Left ventricle myocardium superior (tissue), 1 donor: ENCODE measurements at places on chromosomes 2 and 18. TPM values are rescaled to one million over a fixed set of nuclear protein-coding genes. Genes with fewer than 3 reads are reported as not detected.
A peak's percentile ranks its signal among the peaks of the same experiment; 100 is the strongest.

GRCh38 chr2:229636571-229636970, 77.8 kb downstream of the DNER start:
- no peak for DNase-seq

GRCh38 chr2:153971250-153971649, 99.5 kb downstream of the GALNT13 start:
- DNase-seq: no peak

- peak; percentile 75 for DNase-seq
Measured at GRCh38 chr2:191245869-191246531, 796 bp downstream of the MYO1B start.

DNA sequence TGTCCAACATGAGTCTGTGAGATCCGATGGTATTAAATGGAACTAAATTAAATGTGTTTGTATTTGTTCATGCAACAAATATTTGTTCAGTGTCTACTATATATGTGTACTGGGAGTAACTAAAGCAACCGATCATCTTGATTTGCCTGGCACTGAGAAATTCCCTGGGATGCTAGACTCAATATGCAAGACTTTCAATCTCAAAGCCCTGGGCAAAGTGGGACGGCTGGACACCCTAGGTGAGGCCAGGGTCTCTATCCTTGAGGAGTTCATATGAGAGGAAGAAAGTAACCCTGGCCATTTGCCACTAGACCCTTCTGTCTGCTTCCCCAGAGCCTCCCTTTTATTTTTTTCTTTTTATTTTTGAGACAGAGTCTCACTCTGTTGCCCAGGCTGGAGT, 44.0 kb upstream of the HPCAL1 start:
- DNase-seq: no peak

DNA sequence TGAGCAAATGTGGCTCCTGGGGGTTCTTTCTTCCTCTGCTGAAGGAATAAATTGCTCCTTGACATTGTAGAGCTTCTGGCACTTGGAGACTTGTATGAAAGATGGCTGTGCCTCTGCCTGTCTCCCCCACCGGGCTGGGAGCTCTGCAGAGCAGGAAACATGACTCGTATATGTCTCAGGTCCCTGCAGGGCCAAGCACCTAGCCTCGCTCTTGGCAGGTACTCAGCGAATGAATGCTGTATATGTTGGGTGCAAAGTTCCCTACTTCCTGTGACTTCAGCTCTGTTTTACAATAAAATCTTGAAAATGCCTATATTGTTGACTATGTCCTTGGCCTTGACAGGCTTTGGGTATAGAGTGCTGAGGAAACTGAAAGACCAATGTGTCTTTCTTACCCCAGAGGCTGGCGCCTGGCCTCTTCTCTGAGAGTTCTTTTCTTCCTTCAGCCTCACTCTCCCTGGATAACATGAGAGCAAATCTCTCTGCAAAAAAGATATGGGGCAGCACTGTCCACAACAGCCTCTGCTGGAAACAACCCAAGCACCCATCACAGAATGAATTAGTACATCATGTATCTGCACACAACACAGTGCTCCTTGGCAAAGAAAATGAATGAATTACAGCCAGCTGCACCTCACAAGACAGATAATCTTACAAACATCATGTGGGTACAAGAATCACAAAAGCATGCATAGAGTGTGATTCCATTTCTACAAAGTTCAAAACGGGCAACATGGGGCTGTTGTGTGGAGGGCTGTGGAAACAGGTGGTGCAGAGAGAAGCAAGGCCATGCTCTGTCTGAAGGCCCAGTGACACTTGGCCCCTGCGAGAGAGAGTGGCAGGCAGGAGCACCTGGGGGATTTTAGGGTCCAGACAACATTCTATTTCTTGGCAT, 6.6 kb downstream of the IL1RN start:
- DNase-seq: no peak

DNA sequence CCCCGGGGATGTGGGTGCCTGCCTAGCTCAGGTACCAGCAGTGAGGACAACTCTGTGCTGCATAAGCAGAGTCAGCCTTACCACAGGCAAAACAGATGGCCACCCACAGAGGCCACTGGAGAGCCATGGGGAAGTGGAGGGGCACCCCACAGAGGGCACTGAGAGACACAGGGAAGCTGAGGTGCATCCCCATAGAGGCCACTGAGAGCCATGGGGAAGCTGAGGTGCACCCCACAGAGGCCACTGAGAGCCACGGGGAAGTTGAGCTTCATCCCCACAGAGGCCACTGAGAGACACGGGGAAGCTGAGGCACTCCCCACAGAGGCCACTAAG, 134.1 kb upstream of the EPAS1 start:
- DNase-seq: no peak

DNA sequence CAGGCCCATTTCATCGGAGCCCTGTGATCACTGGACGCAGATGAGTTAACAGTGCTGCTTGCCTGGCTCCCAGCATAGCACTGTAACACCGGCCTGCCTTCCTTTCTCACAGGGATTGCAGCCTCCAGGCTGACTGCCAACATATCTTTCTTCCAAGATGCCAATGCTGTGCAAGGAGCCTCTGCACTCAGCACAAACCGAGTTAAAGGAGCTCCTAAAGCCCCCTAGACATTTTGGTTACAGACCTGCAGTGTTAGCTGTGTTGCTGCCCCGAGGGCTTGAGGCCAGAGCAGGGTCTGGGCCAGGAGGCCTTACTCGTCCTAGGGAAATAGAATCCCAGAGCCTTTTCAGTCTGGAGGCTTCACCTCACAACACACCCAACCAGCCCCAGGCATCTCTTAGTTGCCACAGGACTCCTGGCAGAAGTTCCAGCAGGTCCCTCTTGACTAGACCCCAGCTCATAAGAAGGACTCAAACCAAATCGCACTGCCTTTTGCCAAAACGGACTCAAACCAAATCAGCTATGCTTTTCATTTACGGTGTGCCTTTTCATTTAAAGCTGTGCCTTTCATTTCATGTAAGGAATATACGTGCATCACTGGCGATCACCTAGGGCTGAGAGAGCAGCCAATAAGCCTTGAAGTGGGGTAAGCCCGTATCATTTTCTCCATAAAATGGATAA, 58.4 kb upstream of the EML4 start:
- no peak for DNase-seq

Gene CHRND
- not detected for total RNA-seq

- DNase-seq: no peak
Measured at GRCh38 chr2:12314127-12314760, 402.5 kb upstream of the TRIB2 start.

DNA sequence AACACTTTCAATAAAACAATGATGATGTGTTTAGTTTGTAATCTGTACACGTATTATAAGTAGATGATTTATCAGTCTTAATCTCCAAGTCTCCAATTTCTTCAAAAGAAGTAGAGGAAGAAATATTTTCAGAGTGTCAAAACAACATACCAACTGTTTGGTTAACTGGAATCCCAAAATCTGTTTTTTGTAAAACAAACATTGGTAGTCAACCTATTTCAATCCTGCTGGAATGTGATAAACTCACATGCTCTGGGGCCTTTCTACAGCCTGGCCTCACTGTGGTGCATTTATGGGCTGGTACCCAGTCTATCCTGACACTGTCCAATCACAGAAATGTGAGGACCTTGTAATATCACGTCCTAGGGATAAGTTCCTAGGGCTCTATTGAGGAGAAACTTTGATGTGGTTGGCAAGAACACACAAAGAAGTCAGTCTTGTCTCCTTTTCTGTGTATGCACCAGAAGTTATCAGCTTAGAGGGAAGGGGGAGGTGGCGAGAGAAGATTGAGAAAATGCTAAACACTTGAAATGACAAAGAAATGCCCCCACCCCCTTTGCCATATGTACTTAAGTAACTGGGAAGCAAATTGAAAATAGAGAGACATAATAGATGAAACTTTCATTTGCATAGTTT, 47.2 kb downstream of the PRKRA start:
- no peak for DNase-seq

DNA sequence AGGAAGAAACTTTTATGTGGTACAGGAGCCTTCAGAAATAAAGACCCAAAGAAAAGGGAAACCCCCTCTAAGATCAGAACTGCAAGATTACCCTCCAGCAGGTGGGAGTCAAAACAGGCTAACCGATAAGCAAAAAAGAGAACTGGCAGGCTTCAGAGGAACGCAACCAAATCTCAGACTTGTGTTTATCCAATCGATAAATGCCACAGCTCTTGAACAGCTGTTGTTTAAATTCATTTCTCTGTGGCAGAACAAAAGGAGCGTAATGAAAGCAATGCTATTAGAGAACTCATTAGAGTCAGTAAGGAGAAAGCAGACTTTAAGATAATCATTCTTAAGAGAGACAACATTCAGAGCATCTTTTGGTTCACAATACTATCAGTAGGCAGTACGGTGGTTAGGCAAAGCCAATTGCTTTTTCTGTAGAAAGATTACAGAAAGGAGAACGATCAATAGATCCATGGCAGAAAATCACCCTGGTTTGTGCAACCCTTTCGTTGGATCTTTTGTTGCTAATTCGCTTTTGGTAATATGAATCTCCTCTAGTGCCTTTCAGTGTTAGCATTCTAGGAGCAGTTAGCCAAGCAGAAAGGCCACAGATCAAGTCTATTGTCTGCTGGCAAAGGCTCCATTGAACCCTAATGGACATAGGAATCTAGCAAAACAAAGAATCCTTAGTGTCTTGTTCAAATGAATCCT, 476.4 kb upstream of the CHST9 start:
- DNase-seq: no peak

DNA sequence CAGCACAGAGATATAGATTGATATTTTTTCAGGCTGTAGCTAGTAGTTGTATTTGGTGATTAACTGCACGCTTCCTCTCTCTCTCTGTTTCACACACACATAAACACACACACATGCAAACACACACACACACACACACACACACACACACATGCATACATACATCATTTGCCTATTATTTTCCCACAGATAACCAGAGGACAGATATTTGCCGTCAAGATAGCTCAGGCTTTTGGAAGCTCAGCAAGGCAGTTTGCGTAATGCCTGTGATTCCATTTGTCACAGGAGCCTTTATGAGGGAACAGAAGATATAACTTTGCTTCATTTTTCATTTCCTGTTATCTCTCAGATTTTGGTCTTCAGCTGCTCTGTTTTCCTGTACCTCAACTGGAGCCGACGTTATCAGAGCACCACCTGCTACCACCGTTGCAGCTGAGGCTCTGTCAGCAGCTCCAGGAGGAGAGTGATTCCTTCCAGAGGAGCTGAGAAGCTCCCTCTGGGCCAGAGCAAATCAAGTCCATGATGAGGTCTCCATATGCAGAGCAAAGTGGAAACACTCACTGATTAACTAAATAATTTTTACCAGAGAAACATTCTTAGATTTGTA, 341.9 kb upstream of the PIK3C3 start:
- DNase-seq: no peak
